ENCODE measurements at places on chromosomes 16 and 17. TPM values are rescaled to one million over a fixed set of nuclear protein-coding genes. Genes with fewer than 3 reads are reported as not detected.
A peak's percentile ranks its signal among the peaks of the same experiment; 100 is the strongest.

DNA sequence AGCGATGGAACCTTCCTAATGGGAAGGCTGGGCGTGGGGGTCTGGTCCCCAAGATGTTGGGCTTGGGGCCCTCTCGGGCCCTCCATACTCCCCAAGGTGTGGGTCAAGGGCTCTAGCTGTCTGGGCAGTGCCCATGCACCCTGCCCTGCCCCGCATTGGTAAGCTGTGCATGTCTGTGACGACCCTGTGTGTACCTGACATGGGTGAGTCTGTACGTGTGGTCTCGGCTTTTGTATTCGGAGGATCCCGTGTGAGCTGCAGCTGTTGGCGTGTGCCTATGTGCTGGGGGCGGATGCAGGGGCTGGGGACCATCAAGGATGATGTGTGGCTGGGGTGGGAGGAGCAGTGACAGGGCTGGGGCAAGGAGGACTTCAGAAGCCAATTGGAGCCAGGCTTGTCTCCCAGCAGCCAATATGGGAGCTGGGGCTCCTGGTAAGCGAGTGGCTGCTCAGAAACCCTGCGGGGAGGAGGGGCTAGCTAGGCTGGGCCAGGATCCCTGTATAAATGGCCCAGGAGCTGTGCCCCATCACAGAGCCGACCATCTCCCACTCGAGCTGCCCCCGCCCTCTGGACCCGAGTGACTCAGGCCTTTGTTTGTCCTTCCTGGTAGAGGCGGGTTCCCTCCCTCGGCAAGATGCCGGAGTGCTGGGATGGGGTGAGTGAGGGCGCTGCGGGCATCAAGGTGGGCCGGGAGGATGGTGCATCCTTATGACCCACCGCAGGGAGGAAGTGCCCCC is at the start of gene NDRG4:
Gene NDRG4, plus strand, starts transcription at position 529 of the 737 bp plus-strand sequence. Its CDS starts 106 bp downstream, at position 635.
- no peaks in the 10 kb centered on the region for H3K27me3 ChIP-seq
- peak; percentile 77 for DNase-seq
- peak within 1 kb of the TSS; percentile 45 for H3K4me3 ChIP-seq
- no peaks in the 10 kb centered on the region for H3K36me3 ChIP-seq
- no peak within 1 kb of the TSS for H3K27ac ChIP-seq

Gene EFNB3
- 10.0 TPM for total RNA-seq

- H3K27ac ChIP-seq = no peak overlapping the region
- no peaks in the 10 kb centered on the region for H3K36me3 ChIP-seq
- H3K4me3 ChIP-seq = no peak overlapping the region
- DNase-seq = no peak
- H3K4me1 ChIP-seq = no peaks in the 10 kb centered on the region
Measured at GRCh38 chr16:19994466-19995170, 79.1 kb downstream of the GPR139 start.

DNA sequence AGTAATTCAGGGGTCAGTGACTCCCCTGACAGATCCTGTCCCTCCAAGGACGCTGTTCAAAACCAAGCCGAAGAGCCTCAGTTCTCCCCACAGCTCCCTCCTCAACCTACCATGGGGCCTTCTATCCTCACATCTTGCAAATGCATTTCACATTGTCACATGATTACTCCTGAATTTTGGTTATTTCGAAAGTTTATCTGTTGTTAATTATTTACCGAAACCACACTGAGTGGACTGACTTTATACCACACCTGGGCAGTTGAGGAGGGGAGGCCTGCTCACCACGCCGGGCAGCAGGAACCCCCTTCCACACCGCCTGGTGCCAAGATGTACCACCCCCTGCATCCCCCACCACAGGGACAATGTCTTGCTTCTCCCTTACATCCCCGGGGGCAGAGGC is 4.7 kb downstream of the TIMP2 start:
- H3K36me3 ChIP-seq = no peaks in the 10 kb centered on the region
- H3K4me1 ChIP-seq = peaks cover 9% of the 10 kb centered on the region
- H3K27me3 ChIP-seq = no peaks in the 10 kb centered on the region
- H3K4me3 ChIP-seq = no peak overlapping the region
- no peak overlapping the region for H3K27ac ChIP-seq

GRCh38 chr16:71618429-71618828 is 7.6 kb upstream of the MARVELD3 start:
- H3K36me3 ChIP-seq = no peaks in the 10 kb centered on the region
- H3K4me3 ChIP-seq = no peak overlapping the region
- no peaks in the 10 kb centered on the region for H3K27me3 ChIP-seq
- no peak for DNase-seq
- H3K4me1 ChIP-seq = no peaks in the 10 kb centered on the region

GRCh38 chr16:66049865-66050264 is 316.6 kb upstream of the CDH5 start:
- no peak for DNase-seq
- H3K4me3 ChIP-seq = no peak overlapping the region
- H3K36me3 ChIP-seq = no peaks in the 10 kb centered on the region
- H3K27ac ChIP-seq = no peak overlapping the region

- H3K4me1 ChIP-seq = peaks cover 5% of the 10 kb centered on the region
- peak; percentile 50 for DNase-seq
- no peaks in the 10 kb centered on the region for H3K27me3 ChIP-seq
- H3K36me3 ChIP-seq = no peaks in the 10 kb centered on the region
Measured at GRCh38 chr17:71726341-71726740, 394.5 kb upstream of the SOX9 start.

- H3K27ac ChIP-seq = no peak overlapping the region
- DNase-seq = no peak
- no peaks in the 10 kb centered on the region for H3K4me1 ChIP-seq
- no peaks in the 10 kb centered on the region for H3K27me3 ChIP-seq
Measured at GRCh38 chr16:57916735-57917438, 54.0 kb downstream of the CNGB1 start.

DNA sequence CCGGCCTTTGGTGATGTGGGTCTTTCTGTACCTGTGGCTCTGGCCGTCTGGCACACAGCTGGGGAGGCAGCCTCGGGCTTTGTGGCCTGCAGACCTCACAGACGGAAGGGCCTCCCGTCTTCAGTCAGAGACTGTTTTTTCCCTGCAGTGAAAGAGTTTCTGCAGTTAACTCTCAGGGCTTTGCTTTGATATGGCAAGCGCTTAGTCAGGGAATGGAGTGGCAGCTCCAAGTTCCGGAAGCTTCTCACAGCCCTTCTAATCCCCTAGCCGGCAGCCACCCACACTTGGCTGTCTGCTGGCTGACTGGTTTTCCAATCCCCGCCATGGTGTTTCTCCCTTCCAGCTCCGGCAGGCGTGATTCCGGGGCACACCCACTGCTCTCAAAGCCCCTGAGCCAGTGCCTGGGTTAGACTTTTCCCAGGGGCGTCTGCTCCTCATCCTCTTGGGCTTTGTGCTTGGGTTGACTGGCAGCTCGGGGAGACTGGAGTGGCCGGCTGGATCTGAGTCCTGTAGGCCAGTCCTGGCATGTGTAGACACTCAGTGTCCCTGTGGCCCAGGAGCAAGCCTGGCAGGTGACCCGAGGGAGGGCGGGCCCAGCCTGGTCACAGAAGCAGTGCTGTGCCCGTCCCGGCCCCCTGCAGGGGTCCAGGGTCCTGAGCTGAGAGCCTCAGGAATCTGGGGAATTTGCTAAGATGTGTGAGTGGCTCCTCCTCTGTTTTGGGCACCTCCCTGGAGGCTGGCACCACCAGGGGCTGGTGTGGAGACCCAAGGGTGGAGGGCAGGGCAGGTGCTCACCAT is 29.9 kb downstream of the BAIAP2 start:
- peaks cover 30% of the 10 kb centered on the region for H3K4me1 ChIP-seq
- H3K27ac ChIP-seq = peak overlapping the region; percentile 82
- no peaks in the 10 kb centered on the region for H3K36me3 ChIP-seq
- no peaks in the 10 kb centered on the region for H3K27me3 ChIP-seq

DNA sequence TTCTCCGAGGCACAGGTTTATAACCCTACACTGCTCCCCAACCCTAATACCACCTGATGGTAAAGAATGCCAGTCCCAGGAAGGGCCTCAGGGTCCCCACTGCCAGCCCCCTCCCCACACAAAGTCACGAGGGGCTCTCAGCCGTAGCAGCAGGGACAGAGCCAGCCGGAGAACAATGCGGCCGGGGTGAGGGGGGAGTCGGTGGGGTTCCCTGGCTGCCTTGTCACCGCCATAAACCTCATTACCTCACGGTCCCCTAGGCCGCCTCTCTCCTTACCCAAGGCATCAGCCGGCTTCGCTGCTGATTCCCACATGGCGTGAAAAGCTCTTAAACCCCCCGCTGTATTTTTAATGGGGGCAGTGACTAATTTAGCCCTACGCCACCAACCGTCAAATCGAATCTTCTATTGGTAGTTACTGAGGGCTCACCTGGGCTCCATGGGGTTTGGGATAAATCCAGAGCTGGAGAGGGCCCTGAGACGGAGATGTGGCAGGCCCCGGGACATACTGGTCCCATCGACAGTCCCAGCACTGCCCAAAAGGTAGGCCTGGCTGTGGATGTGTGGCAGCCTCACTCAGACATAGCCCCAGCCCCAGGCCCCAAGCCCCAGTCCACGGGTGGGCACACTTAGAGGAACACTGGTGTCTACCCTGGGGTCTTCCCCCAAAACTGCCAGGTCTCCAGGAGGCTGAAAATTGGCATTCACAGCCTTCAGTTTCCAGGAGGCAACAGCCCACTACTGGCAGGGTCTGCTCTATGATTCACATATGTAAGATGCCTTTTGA is 115.3 kb downstream of the C16orf78 start:
- no peaks in the 10 kb centered on the region for H3K36me3 ChIP-seq
- DNase-seq = no peak
- no peak overlapping the region for H3K27ac ChIP-seq
- H3K27me3 ChIP-seq = no peaks in the 10 kb centered on the region

Data from A673 (cell line).